ENCODE measurements at places on chromosomes 13 and 19. TPM values are rescaled to one million over a fixed set of nuclear protein-coding genes. Genes with fewer than 3 reads are reported as not detected.

GRCh38 chr19:3110126-3110825 lies 16.1 kb downstream of the GNA11 start:
- H3K36me3 ChIP-seq = peaks cover 46% of the 10 kb centered on the region
- no peak for DNase-seq
- H3K27ac ChIP-seq = no peak overlapping the region
- H3K4me1 ChIP-seq = peaks cover 39% of the 10 kb centered on the region
- H3K27me3 ChIP-seq = no peaks in the 10 kb centered on the region
- H3K4me3 ChIP-seq = no peak overlapping the region

DNA sequence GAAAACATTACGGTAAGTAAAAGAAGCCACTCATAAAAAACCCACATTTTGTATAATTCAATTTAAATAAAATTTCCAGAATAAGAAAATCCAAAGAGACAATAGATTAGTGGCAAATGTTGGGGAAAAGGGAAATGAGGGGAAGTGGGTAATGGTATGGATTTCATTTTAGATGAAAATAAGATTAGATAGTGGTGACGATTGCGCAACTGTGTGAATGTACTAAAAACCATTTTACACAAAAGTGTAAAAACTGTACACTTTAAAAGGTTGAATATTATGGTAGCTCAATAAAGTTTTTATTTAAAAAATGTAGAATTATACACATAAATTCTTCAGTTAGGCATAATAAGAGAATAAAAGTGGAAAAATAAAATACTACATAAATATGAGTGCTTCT lies 3.7 kb downstream of the MBD3L1 start:
- H3K27ac ChIP-seq = no peak overlapping the region
- H3K4me1 ChIP-seq = peaks cover 5% of the 10 kb centered on the region
- no peak overlapping the region for H3K4me3 ChIP-seq
- DNase-seq = no peak

DNA sequence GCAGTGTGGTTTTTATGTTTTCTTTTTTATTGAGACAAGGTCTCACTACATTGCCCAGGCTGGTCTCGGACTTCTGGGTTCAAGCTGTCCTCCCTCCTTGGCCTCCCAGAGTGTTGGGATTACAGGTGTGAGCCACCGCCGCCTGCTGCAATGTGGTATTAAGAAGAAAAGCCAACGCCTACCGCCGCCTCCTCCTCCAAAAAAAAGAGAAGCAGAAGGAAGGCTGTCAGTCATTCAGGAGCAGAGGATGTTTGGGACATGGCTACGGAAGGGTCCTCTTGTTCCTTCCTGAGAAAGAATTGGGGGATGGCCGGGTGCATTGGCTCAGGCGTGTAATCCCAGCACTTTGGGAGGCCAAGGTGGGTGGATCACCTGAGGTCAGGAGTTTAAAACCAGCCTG lies 1.2 kb downstream of the PPP1R37 start:
- peak overlapping the region; percentile 94 for H3K27ac ChIP-seq
- H3K36me3 ChIP-seq = peaks cover 10% of the 10 kb centered on the region
- H3K4me3 ChIP-seq = peak overlapping the region; percentile 89
- no peak for DNase-seq
- H3K27me3 ChIP-seq = no peaks in the 10 kb centered on the region

GRCh38 chr13:31199527-31199848 lies 287 bp upstream of the B3GLCT start:
- H3K4me3 ChIP-seq = peak overlapping the region; percentile 94
- DNase-seq = no peak
- peak overlapping the region; percentile 97 for H3K27ac ChIP-seq
- H3K27me3 ChIP-seq = no peaks in the 10 kb centered on the region
- peaks cover 6% of the 10 kb centered on the region for H3K4me1 ChIP-seq
- no peaks in the 10 kb centered on the region for H3K36me3 ChIP-seq

Gene CCDC70
- not detected for total RNA-seq

Gene NANOS3
- total RNA-seq = not detected

All from stomach (tissue), 19 donors.